ENCODE measurements at places on chromosomes 2 and 18.

DNA sequence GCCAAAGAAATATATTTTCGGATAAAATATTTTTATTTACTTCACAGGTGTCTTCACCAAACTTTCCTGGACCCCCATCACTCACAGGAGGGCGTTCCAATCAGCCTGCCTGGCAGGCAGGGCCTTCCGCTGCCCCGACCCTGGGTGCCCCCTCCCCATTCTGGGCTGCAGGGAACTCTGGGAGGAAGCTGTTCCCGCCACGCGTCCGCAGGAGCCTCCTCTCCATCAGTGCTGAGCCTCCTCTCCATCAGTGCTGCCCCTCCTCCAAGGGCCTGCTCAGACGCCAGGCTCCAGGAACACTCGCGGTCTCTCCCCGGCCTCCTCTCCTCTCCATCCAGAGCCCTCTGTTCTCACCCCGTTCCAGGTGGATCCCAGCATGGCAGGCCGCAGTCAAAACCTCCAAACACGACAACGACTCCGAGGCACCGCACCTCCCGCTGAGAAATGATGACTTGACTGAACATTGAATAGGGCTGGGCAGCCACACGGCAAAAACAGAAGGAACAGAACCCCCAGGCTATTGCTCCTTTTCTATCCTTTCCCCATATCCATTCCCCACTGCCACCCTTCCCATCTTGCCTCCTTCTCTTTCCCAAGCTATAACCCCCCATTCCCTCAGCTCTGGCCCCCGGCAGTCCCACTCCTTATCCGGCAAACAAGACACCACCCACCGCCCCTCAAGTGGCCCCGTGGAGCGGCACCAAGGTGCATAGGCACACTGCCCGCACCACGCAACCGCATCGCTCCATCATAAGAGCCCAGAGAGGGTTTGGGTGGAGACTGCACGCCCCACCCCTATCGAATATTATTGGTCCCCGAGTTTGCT lies 268.6 kb upstream of the RAB6C start:
- no peak for DNase-seq

- no peak for DNase-seq
Measured at GRCh38 chr2:45439788-45440773, 171.0 kb downstream of the SRBD1 start.

DNA sequence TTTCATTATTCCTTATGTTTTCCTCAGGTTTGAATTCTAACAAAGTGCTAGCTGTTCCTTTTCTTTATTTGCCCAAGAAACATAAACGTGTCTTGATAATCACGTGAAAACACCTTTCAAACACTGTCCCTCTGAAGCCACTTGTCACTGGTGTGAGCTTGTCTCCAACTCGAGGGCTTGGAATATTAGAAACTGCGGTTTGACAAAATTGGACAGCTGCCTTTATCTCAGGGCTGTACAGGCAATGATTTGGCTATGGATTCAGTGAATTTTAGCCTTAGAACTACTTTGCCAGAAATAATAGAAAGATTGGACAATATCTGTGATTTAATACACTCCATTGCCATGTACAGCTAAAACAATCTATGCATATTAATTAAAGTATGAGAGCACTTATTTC lies 763.0 kb upstream of the ACVR2A start:
- DNase-seq, result no peak

DNA sequence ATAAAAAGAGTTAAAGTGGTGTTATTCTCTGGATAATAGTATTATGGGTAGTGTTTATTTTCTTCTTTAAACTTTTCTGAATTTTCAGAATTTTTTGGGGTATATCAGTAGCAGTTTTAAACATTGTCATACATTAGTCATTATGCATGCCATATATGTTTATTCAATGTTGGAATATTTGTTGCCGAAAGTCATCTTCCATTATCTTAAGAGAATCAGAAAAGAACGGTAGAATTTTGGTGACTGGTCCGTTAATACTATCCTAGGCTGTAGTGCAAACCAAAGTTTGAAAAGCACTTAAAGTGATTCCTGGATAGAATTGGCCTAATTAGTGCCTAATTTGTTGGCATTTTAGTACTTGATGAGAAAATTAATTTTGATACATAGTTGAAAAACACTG lies 244.1 kb downstream of the PHLPP1 start:
- no peak for DNase-seq

DNA sequence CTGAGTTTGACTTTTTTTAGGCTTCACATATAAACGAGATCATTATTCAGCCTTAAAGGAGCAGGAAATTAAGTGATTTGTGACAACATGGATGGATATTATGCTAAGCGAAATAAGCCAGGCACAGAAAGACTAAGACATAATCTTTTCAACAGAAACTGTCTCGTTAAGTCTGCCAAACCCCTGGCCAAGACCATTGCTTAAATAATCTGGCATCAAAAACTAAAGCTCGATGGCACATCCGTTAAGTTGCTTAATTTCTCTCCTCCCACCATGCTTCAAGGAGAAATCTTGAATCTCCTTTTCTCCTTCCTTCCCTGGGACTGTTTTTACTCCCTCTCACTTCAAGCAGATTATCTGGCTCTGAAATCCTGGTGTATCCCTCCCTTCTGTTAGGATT lies 140.3 kb downstream of the GALNT14 start:
- DNase-seq, result no peak

- no peak for DNase-seq
Measured at GRCh38 chr2:241187918-241188234, 601 bp upstream of the ANO7 start.

DNA sequence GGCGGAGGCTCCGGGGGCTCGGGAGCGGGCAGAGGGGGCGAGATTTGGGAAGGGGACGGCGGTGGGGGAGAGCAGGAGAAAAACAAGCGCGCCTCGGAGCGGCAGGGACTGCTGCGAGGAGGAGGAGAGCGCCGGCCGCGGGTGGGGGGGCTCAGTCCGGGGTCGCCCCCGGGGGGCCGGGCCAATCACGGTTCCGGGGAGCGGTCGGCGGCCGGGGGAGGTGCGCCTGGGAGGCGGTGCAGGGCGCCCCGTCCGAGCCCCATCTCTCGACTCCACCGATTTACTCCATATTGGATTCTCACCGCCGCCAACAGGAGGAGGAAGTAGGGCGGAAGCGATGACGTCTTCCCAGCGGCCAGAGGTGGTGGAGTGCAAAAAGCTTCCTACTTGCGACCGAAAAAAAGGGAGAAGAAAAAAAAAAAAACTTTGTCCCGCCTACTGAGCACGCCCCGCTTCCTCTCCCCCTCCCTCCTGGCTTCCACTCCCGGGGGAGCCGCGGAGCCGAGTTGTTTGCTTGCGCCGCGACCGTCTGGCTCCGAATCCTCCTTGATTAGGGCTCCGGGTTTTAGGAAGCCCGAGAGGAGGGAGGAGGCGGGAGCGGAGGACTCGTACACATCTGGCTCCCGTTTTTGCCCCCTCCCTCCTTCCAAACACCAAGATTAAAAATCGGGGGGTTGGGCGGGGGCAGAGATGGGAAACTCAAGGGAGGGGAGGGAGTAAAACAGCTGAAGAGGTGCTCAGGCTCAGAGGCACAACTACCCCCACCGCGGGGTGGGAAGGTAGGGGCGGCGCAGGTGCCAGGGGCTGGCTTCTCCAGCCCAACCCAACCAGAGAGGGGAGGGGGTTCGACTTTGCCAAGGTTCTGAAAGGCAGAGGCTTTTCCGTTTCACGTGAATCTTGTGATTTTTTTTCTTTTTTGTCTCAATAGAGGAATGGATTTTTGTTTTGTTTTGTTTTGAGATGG lies at the start of gene SPRED2:
Gene SPRED2 (minus strand): TSS at position 373 of the 964 bp plus-strand sequence. CDS start 612 bp downstream, outside the sequence.
- peak; percentile 86 for DNase-seq

DNA sequence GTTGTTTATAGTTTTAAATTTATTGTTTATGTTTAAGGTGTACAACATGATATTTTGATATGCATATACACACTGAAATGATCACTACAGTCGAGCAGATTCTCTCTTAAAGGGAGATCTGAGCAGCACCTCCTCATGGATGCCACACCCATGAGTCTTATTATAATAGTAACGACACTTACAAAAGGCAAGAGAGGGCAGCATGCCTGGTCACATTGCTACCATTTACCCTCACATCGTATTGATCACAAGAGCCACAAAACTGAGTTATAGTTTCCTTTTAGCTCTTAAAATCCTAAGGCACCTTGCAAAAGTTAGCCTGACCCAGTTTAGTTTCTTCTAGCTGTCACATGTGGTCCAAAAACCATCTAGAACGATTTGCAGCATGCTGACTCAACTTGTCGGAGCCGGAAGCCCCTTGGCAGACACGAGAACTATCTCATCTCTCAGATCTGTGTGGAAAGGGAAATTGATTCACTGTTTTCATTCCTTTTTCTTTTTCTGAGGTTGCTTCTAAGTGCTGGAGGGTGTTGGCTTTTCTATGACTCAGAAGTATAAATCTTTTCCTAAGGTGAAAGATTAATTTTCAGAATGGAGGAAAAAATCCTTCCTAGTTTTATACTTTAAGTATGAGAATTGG lies 85.3 kb downstream of the CDC42EP3 start:
- no peak for DNase-seq

DNA sequence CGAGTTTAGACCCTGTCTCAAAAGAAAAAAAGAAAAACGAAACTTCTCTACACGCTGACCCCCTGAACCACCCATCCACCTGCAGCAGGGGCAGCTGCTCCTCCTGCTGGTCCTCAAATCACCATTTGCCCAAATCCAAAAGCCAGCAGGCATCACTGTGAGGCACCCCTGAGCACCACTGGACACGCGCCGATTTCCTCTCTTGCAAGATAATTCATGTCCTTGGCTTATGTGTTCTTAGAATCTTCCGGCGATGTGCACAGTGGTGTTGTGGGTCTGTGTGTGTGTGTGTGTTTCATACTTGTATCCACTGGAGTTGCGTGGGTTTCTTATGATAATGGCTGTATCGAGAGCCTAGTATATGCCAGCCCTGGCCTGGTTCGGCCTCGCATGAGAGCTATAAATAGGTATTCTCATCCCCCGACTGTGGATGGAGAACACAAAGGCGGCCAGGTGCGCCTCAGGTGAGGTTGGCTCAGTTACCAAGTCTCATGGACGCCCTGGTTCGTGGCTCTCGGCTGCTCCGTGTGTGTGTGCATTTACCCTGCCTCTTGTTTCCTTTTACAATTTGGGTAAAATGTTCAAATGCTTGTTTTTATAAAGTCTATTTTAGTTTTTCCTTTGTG lies 235.5 kb downstream of the HDAC4 start:
- no peak for DNase-seq

DNA sequence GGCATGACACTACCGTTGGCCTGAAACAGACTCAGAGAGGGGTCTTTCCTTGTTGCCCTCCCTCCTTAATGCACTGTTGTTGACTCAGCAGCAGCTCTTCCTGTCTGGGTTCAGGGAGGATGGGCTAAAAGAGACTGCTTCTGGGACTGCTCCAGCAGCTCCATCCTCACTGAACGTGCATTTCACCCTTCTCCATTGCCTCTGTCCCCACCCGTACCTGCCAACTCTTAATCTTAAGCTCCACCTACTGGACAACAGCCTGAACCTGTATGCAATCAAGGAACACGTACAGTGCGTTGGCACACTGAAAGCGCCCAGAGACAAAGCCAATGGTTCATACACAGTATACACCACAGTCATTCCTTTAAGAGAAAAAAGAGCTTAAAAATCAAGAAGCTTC lies 230.8 kb upstream of the RAB6C start:
- DNase-seq, result no peak

Data from H54 (cell line).